SW480 (cell line): ENCODE measurements at places on chromosomes 11 and 22.

DNA sequence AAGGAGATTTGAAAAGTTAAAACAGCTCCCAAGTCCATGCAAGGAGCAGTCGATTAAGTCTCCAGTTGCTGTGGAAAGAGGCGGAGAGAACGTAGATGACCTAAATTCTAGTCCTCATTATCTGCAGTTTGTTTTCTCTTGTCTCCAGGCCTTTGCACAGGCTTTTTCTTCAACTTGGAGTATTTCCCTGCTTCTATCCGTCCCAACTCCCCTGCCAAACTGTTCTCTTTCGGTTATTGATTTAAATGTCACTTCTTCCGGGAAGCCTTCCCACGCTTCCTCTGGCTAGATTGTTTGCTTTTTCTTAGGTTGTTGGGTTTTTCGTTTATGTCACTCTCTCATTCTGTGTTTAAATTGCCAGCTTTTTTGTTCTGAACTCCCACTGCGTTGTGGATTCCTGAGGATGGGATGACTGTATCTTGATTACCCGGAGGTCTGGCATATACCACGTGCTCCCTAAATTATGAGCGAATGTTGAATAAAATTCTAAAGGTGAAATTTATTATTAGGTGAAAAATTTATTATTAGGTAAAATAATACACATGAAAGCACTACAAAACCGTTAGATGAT lies 463 bp downstream of the TMEM126B start:
- DNase-seq, result peak; percentile 28

DNA sequence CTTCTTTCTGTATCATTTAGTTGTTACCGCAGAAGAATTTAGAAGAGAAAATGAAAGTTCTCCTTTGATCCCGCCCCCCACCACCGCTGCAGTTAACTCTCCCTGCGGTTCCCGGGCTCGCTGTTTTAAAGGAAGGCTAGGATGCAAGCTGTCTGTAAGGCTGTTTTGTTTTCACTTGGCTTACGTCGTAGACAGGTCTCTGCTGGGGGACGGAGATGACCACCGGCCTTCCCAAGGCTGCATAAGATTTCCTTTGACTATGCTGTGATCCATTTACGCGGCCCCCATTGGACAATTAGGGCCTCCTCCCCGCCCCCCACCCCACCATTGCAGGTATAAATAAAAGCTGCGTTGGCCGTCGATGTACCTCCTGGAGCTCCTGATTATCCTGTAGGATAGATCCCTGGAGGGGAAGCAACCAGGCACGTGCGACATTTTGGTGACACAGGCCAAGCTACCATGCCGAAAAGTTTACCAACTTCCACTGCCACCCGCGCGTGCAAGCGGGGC lies 1.4 kb upstream of the CPT1A start:
- peak; percentile 61 for DNase-seq

DNA sequence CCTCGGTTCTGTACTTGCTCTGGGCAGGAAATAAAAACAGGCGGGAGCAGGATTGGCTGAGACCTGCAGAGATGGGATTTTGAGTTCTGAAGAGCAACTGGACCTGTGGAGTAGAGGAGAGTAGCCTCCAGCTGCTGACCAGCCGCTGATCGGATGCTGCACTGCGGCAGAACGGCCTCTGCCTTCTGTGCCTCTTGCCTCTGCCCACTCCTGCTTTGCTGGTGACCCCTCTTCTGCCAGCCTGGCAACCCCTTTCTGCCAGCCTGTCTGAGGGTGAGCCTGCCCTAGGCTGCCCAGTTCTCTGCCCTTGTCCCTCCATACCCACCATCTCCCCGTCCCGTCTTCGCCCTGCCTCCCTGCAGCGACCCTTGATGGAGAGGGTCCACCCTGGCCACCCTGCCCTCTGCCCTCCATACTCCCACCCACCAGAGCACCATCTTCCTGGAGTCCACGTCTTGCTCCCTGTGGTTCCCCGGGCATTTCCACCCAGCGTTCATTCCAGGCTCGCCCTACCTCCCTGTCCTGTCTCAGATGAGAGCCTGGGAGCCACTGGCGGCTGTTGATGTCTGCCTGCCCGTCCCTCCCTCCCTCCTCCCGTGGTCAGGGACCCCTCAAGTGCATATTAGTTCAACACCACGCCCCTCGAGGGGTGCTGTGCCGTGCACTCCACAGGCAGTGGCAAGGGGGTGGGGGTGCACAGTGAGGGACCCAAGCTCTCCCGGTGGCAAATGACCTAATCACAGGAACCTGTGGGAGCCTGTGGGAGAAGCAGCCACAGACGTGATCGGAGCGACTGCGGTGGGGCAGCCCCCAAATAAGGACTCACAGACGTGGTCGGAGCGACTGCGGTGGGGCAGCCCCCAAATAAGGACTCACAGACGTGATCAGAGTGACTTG lies 863.3 kb downstream of the TBC1D22A start:
- no peak for DNase-seq

DNA sequence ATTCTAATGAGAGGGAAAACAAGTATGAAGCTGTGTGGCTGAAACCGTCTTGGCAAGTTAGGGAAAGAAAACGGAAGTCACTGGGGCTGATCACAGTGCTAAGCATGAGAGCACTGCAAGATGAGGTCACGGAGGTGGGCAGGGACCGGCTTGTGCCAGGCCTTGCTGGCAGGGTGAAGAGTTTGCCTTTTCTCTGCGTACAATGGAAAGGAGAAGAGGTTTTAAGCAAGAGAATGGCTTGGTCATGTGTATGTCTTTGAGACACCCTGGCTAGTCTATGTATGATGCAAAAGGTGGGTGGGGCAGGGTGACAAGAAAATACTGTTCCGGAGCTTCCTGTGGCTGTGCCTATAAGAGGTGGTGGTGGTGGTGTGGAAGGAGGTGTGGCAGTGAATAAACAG lies 567.9 kb downstream of the NTM start:
- peak; percentile 6 for DNase-seq

DNA sequence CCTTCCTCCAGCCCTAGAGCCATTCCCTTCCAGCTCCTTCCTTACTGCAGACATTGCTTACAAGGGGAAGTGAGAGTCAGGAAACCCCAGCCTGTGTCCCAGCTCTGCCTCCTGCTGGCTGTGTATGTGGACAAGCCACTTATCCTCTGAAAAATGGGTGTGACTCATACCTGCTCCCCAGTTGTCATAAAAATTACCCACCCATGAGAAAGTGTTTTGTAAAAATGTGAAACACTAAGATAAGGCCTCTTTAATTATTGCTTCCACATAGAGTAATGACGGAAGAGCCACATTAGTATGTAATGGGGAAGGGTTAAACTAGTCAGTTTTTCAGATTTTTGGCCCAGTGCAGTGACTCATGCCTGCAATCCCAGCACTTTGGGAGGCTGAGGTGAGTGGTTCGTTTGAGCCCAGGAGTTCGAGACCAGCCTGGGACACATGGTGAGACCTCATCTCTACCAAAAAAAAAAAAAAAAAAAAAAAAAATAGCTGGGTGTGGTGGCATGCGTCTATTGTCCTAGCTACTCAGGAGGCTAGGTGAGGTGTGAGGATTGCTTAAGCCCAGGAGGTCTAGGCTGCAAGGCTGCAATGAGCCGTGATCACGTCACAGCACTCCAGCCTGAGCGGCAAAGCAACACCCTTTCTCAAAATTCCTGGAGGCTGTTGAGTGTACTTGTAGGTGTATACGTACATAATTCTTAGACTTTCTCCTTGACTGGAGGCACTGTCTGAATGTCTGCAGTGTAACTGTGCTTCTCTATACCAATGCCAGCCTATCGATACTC lies 84.9 kb downstream of the CTTN start:
- peak; percentile 84 for DNase-seq

GRCh38 chr11:106601684-106602297 lies 416.5 kb downstream of the GUCY1A2 start:
- no peak for DNase-seq

DNA sequence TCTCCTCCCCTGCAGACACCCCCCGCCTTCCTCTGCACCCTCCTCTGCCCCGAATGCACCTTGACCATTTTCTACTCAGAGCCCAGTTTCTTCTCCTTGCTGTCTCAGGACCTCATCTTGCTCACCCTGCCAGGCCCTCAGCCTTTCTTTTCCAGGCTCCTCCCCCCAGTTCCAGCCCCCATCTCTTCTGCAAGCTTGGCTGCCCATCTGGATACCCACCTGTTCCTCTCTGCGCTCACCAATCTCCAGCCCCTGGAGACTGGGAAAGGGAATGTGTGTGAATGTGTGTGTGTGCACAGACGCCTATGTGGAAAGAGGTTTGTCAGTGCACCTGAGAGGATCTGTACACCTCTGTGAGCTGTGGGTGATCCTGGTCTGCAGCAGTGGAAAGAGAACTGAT lies 36.4 kb downstream of the SLC22A12 start:
- no peak for DNase-seq

- DNase-seq, result no peak
Observed at GRCh38 chr22:35740616-35741015, 22.9 kb downstream of the APOL5 start.

DNA sequence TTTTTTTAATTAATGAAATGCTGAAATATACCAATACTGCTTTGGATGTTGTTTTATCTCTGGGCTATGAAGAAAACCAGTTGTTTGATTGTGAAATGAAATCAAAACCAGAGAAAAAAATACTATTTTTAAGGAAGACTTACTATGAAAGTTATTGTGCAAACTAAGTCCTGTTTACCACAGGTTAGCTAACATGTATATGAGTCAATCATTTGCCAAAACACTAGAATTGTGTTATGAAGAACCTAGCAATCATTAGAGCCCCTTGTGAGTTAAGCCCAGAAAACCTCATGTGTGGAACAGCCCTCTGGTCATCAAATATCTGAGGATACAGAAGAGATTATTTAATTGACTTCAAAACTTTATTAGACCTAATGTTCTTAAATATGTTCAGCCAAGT lies 83.7 kb downstream of the FAT3 start:
- DNase-seq, result no peak

DNA sequence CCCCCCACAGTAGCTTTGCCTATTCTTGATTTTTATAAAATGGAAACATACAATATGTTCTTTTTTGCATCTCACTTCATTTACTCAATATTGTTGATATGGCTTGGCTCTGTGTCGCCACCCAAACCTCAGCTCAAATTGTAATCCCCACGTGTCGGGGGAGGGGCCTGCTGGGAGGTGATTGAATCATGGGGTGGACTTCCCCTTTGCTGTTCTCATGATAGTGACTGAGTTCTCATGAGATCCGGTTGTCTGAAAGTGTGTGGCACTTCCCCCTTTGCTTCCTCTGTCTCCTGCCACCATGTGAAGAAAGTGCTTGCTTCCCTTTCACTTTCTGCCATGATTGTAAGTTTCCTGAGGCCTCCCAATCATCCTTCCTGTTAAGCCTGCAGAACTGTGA lies 431.3 kb downstream of the MN1 start:
- no peak for DNase-seq

DNA sequence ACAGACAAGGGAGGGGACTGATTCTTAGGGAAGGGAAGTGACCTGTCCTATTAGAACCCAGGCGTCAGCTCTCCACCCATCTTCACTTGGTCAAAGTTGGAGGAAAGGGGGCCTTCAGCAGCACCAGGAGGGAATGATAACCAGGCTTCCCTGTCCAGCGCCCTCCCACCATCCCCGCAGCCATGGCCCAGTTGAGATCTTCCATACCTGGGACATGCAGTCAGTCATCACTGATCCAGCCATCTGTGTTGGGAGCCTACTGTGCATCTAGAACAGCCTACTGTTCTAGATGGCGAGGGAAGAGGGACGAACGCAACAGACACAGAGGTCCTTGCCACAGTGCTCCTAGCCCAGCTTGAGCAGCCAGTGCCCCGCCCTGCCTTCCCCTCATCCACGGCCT lies 40.6 kb downstream of the PDGFB start:
- no peak for DNase-seq

GRCh38 chr11:120662071-120662676 lies 150.6 kb downstream of the GRIK4 start:
- no peak for DNase-seq

- DNase-seq, result no peak
Observed at GRCh38 chr11:125320347-125321076, 156.0 kb downstream of the PKNOX2 start.

GRCh38 chr11:129538323-129538722 lies 162.7 kb downstream of the BARX2 start:
- no peak for DNase-seq

GRCh38 chr11:123103326-123103980 lies 41.5 kb upstream of the HSPA8 start:
- DNase-seq, result peak; percentile 66

DNA sequence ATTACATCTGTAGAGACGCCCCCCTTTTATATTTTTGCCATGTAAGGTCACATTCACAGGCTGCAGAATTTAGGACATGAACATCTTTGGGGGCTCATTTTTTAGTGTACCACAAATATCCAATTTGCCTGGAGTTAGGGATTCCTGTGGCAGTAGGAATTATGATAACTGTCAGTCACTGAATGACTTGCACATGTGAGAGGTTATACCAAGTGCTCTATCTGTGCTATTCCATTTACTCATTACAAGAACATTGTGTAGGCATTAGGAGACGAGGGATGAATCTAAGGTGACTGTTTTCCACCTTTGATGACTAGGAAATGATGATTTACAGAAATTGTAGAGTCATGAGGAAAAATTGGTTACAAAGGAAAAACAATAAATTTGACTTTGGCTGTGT lies 79.3 kb downstream of the LIF start:
- no peak for DNase-seq

DNA sequence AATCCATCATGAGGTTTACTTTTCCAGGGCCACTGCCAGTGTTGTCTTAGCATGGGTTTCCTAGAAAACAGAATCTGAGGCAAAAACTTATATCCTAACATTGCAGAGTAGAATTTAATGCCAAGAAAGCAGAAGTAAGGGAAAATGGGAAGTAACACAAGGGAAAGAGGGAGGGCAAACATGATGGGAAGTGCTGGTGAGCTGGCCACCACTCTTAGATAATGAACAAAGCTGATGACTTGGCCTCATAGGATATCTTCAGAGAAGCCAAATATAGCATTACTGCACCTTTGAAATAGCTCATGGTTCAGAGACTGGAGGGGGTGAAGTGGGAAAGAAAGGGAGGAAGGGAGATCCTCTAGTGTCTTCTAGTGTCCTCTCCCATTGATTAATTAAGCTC lies 24.8 kb upstream of the CALCB start:
- no peak for DNase-seq

GRCh38 chr22:38177044-38177443 lies 4.6 kb downstream of the PLA2G6 start:
- DNase-seq, result no peak

DNA sequence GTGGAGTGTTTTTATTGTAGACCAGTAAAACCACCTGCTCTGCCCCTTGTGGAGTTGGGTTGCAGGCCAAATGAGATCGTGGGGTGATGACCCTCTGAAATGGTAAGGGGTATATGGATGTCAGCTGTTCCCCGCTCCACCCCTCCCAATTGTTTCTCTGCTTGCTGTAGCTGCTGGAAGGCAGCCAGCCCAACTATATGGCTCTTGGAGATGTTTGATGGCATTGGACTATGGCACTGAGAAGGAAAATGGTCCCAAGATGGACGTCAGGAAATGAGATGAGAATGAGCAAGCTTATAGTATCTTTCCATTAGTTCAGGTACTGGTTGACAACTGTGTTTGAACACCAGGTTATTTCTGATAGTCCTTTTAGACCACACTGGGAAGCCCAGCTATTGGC lies 94.8 kb upstream of the SORL1-AS1 start:
- no peak for DNase-seq
